ENCODE measurements at places on chromosomes 6 and 20. TPM values are rescaled to one million over a fixed set of nuclear protein-coding genes. Genes with fewer than 3 reads are reported as not detected.

Gene WFDC10B
- not detected for total RNA-seq

DNA sequence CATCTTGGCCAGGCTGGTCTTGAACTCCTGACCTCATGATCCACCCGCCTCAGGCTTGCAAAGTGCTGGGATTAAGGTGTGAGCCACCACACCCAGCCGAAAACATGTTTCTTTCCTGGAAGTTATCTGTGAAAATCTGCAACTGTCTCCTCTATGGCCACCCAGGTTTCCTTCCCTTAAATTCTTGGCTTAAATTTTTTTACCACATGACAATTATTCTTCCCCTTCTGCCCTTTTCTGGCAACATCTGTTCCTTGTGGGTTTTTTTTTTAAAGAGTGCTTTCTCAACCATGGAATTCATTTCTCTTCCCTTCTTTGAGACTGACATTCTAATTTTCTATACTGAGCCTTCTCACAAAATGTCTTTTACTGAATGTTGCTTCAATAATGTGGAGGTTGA is 59.6 kb downstream of the DOK5 start:
- H3K4me1 ChIP-seq = no peaks in the 10 kb centered on the region
- H3K36me3 ChIP-seq = no peaks in the 10 kb centered on the region
- DNase-seq = no peak
- no peak overlapping the region for H3K4me3 ChIP-seq

GRCh38 chr6:80364149-80364548 is 257.7 kb downstream of the BCKDHB start:
- H3K4me3 ChIP-seq = no peak overlapping the region
- no peak overlapping the region for H3K27ac ChIP-seq
- no peak for DNase-seq
- H3K27me3 ChIP-seq = no peaks in the 10 kb centered on the region
- no peaks in the 10 kb centered on the region for H3K4me1 ChIP-seq

Gene SMOC2
- 0.75 TPM for total RNA-seq

Gene MYLK4
- total RNA-seq = not detected

- no peaks in the 10 kb centered on the region for H3K27me3 ChIP-seq
- H3K4me1 ChIP-seq = no peaks in the 10 kb centered on the region
- no peak overlapping the region for H3K27ac ChIP-seq
- H3K36me3 ChIP-seq = no peaks in the 10 kb centered on the region
- no peak for DNase-seq
- no peak overlapping the region for H3K4me3 ChIP-seq
Observed at GRCh38 chr6:54198134-54198533, 86.9 kb downstream of the MLIP start.

Gene GCNT2
- 48.4 TPM for total RNA-seq

Gene FAM83D
- 76.7 TPM for total RNA-seq

Gene EXOC2
- 46.5 TPM for total RNA-seq

Gene CLPSL1
- total RNA-seq = not detected

DNA sequence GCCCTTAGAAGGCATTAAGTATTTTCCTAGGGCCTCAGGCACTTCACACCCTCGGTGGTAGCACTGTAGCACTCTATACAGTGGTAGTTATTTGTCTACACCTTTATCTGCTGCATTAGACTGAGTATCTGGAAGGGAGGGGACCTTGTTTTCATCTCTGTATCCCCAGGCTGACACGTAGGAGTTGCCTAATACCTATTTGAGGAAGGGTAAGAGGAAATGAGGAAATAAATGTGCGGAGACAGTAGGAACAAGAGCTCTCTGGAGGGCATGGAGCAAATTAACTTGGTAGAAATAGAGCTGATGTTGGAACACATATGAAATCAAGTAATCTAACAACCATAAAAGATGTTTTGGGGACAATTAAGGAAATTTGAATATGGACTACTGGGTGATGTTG is 3.9 kb downstream of the CNPY3 start:
- H3K36me3 ChIP-seq = no peaks in the 10 kb centered on the region
- no peak overlapping the region for H3K27ac ChIP-seq
- DNase-seq = no peak
- no peaks in the 10 kb centered on the region for H3K27me3 ChIP-seq
- peaks cover 3% of the 10 kb centered on the region for H3K4me1 ChIP-seq

Gene FOXQ1
- total RNA-seq = not detected

DNA sequence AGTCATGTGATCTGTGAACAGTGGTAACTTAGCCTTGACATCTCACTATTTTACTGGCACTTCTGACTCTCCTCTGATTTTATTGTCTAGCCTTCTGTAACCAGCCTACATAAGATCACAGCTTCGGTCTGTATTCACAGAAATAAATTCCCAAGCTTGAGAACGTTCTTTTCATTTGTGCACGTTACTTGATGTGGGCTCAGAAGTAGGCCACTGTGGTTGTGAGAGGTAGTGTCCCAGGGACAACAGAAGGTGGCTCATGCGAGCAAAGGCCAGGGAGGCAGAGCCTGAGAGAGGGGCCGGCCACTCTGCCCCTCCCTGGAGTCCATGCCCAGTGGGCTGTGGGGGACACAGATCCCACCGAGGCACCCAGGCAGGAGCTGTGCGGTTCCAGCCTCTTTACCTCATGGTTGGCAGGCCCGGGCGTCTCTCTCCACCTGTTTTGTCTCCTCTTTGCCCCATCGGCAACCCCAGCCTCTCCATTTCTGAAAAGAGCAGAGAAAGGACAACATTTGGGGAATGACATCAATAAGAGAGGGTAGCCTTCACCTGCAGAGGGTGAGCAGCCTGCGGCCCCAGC is 207.5 kb upstream of the CST7 start:
- H3K4me3 ChIP-seq = no peak overlapping the region
- DNase-seq = no peak
- H3K27ac ChIP-seq = no peak overlapping the region
- peaks cover 10% of the 10 kb centered on the region for H3K4me1 ChIP-seq
- H3K27me3 ChIP-seq = no peaks in the 10 kb centered on the region

Gene SLPI
- not detected for total RNA-seq

- no peak overlapping the region for H3K4me3 ChIP-seq
- H3K36me3 ChIP-seq = no peaks in the 10 kb centered on the region
Observed at GRCh38 chr20:37407573-37408002, 61.6 kb downstream of the SRC start.

- H3K36me3 ChIP-seq = no peaks in the 10 kb centered on the region
- H3K4me1 ChIP-seq = no peaks in the 10 kb centered on the region
- H3K4me3 ChIP-seq = no peak overlapping the region
- DNase-seq = no peak
- no peaks in the 10 kb centered on the region for H3K27me3 ChIP-seq
- no peak overlapping the region for H3K27ac ChIP-seq
Observed at GRCh38 chr6:6283746-6284145, 36.7 kb downstream of the F13A1 start.

Gene C2
- 1.1 TPM for total RNA-seq

- H3K27ac ChIP-seq = no peak overlapping the region
- H3K4me1 ChIP-seq = no peaks in the 10 kb centered on the region
- no peak for DNase-seq
- no peak overlapping the region for H3K4me3 ChIP-seq
- H3K27me3 ChIP-seq = no peaks in the 10 kb centered on the region
Observed at GRCh38 chr20:38536310-38536709, 44.7 kb upstream of the ADIG start.

Gene BMP6
- 0.37 TPM for total RNA-seq

Gene TMEM244
- total RNA-seq = not detected

GRCh38 chr6:22010102-22010501 is 286.7 kb downstream of the PRL start:
- H3K27ac ChIP-seq = no peak overlapping the region
- H3K27me3 ChIP-seq = no peaks in the 10 kb centered on the region
- no peaks in the 10 kb centered on the region for H3K36me3 ChIP-seq
- no peaks in the 10 kb centered on the region for H3K4me1 ChIP-seq
- no peak for DNase-seq
- no peak overlapping the region for H3K4me3 ChIP-seq

- H3K36me3 ChIP-seq = no peaks in the 10 kb centered on the region
- H3K4me3 ChIP-seq = peak overlapping the region; percentile 84
- no peak overlapping the region for H3K27ac ChIP-seq
- peaks cover 9% of the 10 kb centered on the region for H3K4me1 ChIP-seq
- DNase-seq = peak; percentile 38
Observed at GRCh38 chr6:7106215-7106751, 1.5 kb upstream of the RREB1 start.

DNA sequence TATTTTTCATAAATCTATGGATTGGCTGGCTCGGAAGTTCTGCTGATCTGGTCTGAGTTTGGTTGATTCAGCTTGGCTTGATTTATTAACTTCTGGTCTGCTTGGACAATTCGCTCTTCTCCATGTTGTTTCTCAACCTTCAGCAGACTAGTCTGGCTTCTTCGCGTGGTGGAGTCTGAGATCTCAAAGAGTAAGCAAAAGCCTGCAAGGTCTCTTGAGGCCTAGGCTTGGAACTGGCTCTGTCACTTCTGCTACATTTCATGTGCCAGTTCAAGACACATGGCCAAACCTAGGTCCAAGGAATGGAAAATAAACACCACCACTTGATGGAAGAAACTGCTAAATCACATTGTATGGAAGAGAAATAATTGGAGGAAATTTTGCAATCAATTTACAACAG is 115.1 kb upstream of the JAG1 start:
- no peaks in the 10 kb centered on the region for H3K36me3 ChIP-seq
- peaks cover 9% of the 10 kb centered on the region for H3K4me1 ChIP-seq
- H3K27ac ChIP-seq = no peak overlapping the region
- no peaks in the 10 kb centered on the region for H3K27me3 ChIP-seq
- no peak overlapping the region for H3K4me3 ChIP-seq

DNA sequence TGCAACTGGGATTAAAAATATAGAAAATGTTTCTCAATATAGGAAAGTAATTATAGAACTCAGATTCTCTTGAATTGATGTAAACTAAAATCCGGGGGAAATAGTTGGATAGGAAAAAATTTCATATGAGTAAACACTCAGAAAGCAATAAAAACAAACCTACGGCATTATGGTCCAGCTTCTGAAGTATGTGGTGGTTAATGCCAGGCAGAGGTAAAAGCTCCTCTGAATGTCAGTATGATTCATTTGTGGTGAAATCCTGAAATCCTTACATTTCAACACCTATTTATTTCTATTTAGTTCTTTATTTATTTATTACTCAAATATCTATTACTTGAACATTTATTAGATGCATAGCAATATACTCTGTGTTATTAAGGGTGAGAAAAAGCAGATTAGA is 145.1 kb downstream of the RIMS1 start:
- no peaks in the 10 kb centered on the region for H3K4me1 ChIP-seq
- H3K4me3 ChIP-seq = no peak overlapping the region
- no peak overlapping the region for H3K27ac ChIP-seq
- no peaks in the 10 kb centered on the region for H3K36me3 ChIP-seq
- no peaks in the 10 kb centered on the region for H3K27me3 ChIP-seq
- no peak for DNase-seq

Gene TSHZ2
- 3.9 TPM for total RNA-seq

- H3K27me3 ChIP-seq = no peaks in the 10 kb centered on the region
- DNase-seq = no peak
- H3K36me3 ChIP-seq = no peaks in the 10 kb centered on the region
- H3K27ac ChIP-seq = no peak overlapping the region
- H3K4me3 ChIP-seq = no peak overlapping the region
- no peaks in the 10 kb centered on the region for H3K4me1 ChIP-seq
Observed at GRCh38 chr6:64334636-64335035, 699.0 kb downstream of the PHF3 start.

GRCh38 chr20:63640086-63640485 is 13.1 kb downstream of the STMN3 start:
- no peak overlapping the region for H3K4me3 ChIP-seq
- H3K27me3 ChIP-seq = peaks cover 17% of the 10 kb centered on the region
- no peak overlapping the region for H3K27ac ChIP-seq
- H3K4me1 ChIP-seq = peaks cover 11% of the 10 kb centered on the region

Gene IL17A
- total RNA-seq = not detected

DNA sequence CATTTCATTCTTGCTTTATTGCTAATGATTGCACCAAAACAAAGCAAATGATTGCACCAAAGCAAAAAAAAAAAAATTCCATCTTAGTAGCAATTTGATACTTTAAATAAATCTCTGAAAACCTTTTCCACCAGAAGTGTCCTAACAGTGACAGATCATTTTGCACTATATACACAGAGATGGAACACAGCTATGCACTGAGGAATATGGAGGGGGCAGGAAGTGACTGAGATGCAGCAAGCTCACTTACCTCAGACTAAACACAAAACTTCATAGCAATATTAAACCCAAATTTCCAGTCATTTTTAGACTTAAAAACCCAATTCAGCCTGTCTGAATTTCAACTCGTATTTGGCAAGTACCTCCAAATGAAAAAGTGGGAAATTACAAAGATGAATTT is 41.2 kb downstream of the HIVEP2 start:
- no peak overlapping the region for H3K27ac ChIP-seq
- no peaks in the 10 kb centered on the region for H3K36me3 ChIP-seq
- H3K4me1 ChIP-seq = no peaks in the 10 kb centered on the region

Gene CARMIL1
- total RNA-seq = 11.0 TPM

DNA sequence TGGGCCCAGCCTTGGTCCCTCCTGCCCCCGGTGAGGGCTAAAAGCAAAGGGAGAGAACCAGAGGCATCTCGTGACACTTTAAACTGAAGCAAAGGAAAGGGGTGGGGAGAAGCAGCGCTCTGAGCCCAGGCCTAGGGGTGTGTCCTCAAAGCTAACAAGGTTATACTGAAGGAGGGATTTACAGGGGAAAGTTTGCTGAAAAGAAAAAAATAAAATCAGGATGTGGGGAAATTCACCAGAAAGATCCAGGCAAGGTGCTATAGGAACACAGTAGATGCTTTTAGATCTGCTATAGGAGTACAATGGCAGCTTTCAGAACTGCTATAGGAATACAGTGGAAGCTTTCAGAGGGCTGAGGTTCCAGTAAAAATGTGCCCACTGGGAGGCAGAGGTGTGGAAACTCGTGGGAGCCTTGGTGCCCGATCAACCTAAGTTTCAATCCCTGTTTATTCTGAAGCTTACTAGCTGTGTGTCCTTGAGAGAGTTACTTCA is at the start of gene COL9A1:
TSS of gene COL9A1 (minus strand) at position 51 of the 492 bp plus-strand sequence. CDS start 160 bp downstream, outside the sequence.
- DNase-seq = no peak
- H3K36me3 ChIP-seq = no peaks in the 10 kb centered on the region
- no peak within 1 kb of the TSS for H3K4me3 ChIP-seq
- no peaks in the 10 kb centered on the region for H3K27me3 ChIP-seq

- no peak overlapping the region for H3K27ac ChIP-seq
- no peak overlapping the region for H3K4me3 ChIP-seq
- H3K27me3 ChIP-seq = no peaks in the 10 kb centered on the region
- DNase-seq = peak; percentile 21
Observed at GRCh38 chr6:2917065-2917464, 14.0 kb upstream of the SERPINB9 start.

DNA sequence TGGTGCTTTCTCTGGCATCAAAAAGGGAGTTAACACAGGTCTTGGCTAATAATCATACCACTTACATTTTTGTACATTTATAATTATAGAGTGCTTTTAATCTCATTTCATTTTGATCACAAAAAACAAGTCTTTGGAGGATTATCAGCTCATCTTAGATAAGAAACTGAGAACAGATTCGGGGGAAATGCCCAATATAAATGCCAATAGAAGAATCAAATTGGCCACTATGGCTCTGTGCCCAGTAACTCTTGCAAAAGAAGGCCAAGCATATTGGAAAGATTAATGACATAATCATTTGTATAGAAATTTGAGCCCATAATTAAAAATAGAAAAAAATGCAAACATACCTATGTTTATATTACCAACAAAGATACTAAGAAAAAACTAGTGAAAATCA is 42.5 kb downstream of the IPCEF1 start:
- H3K27ac ChIP-seq = no peak overlapping the region
- no peak for DNase-seq
- no peak overlapping the region for H3K4me3 ChIP-seq
- H3K36me3 ChIP-seq = no peaks in the 10 kb centered on the region
- no peaks in the 10 kb centered on the region for H3K4me1 ChIP-seq
